ENCODE measurements at places on chromosomes 7 and 10. TPM values are rescaled to one million over a fixed set of nuclear protein-coding genes. Genes with fewer than 3 reads are reported as not detected.

- DNase-seq, result no peak
Observed at GRCh38 chr7:140161047-140161446, 15.7 kb downstream of the KDM7A start.

Gene TMEM254
- total RNA-seq, result 23.6 TPM

DNA sequence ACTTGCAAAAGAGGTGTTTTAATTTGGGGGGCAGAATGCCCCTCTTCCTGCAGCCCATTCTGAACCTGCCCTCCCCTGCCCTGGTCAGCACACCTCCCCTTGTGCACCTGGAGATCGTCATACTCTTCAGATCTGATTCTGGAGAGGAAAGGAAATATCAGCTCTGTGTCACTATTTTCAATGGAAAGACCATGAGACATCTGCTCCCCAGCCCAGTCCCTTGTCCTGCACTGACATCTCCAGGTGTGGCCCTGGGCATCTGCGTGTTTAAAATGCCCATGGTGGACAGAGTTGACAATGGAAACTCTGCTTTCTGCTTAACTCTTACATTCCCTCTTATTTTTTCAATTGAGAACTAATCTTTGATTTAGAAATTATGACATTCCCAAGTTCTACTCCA is 41.6 kb upstream of the RASGEF1A start:
- no peak for DNase-seq

DNA sequence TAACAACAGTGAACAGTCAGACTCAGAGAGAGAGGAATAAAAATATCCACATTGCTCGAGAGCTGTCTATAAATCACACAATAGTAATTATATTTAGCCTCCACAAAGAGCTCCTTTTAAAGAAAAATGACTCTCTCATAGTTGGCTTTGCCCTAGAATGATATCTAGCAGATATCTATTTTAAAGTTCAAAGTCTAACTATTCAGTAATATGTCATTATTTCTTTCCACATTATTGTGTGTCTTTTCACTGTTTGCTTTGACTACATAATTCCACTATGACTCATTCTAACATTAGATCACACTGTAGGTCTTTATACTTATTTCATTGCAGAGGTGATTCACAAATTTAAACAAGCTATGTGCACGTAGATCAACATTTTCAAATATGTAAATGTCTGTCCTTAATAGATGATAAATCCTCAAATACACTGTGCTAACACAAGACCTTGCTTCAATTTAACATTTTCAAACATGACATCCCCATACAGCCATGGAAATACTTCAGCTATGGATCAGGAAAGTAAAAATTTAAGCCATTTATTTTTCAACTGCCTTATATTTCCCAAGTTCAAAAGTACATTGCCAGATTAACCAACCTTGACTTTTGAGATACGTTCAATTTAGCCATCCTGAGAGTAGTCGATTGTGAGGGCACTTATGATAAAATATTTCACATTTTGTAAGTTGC is 99.9 kb upstream of the AKR1E2 start:
- peak; percentile 28 for DNase-seq

Gene CDK1
- total RNA-seq, result 40.3 TPM

Gene TMEM213
- total RNA-seq, result not detected

DNA sequence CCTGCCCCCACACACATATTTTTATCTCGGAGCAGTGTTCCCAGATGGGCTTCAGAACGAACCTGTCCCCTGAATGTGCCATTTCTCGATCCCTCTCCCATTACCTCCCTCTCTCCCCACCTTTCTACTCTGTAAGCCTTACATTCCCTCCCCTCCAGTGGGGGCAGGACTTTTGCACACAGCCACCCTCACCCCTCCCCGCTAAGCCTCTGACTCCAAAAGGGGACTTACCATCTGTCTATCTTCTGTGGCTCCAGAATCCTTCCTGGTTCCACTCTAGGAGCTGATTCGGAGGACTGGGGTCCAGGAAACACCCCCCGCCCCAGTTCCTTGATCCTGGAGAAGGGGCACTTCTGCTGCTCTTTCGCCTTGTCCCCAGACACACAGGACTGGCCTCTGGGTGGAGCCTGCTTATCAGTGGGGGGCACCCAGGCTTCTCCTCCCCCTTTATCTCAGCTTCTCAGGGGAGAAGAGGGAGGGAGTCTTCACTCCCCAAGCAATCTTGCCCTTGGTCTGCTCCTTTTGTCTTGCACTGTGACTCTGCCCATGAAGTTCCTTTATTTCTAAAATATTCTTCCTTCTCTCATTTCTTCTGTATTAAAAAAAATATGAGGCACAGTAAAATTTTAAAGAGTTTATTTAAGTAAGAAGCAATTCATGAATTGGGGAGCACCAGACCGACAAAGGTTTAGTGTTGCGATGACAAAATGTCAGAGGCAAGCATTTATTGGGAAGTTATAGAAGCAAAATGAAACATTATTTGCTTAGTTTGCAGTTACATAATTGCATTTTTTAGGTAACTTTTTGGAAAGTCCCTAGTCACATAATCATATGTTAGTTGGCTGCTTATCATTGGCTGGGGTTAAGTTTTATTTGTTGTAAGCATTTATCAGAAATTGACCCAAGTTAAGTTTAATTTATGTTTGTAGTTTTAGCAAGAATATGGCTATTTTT is at the start of gene KEL:
TSS of gene KEL (minus strand) at position 391 of the 954 bp plus-strand sequence. CDS start at position 234, 157 bp downstream.
- no peak for DNase-seq

DNA sequence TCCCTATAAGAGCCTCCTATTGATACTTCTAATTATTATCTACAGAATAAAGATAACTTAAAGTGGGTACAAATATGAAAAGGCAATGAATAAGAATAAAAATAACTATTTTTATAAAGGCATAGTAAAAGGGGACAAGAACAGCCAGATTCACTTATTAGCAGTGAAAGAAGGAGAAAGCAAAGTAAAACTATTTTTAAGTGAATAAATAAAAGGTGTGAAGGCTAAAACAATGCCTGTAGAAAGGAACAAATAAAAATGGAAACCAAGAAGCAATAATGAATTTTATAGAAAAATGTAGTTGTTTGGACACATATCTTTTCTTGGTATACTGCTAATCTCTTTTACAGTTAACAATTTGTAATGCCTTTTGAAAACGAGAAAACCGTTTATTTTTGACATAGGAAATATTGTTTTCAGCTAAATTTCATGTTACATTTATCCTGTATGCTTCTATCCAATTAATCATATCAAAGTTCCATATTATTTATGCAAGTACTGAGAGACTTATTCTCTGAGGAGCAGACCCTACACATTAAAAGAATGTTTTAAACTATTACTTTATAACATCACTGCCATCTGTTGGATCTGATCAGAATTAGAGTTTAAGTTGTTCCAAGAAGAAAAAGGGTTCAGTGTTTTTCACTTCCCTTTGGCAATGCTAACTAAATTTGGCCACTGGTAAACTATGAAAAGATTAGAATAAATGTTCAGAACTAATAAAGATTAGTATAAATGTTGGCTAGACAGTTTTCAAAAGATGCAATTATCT is 59.1 kb downstream of the ARMC3 start:
- DNase-seq, result no peak

DNA sequence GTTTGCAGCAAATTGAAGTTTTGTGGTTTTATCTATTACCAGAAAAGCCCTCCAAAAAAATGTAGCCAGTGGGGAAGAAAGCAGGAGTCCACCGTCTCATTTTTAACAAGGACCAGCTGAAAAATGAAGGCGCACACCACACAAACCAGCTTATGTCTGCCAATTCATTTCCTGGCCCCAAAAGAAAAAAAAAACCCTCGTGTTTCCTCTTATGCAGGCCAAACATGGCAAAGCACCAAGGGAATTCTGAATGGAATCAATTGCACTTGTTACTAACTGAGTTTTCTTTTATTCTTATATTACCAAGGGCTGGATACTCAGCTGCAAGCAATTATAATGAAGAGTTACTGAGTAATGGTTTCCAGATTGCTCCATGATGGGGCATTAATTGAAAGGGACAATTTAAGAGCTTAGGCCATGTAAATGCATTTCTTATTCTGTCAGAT is 428.3 kb upstream of the NPVF start:
- DNase-seq, result peak; percentile 87

GRCh38 chr7:44976040-44976745 is 2.6 kb downstream of the MYO1G start:
- no peak for DNase-seq

Gene LEP
- total RNA-seq, result 0.59 TPM

- peak; percentile 21 for DNase-seq
Observed at GRCh38 chr10:107653832-107654287, 489.4 kb upstream of the SORCS1 start.

- no peak for DNase-seq
Observed at GRCh38 chr10:124092250-124092859, 1.0 kb downstream of the CHST15 start.

- DNase-seq, result no peak
Observed at GRCh38 chr10:964321-964987, 23.8 kb upstream of the GTPBP4 start.

DNA sequence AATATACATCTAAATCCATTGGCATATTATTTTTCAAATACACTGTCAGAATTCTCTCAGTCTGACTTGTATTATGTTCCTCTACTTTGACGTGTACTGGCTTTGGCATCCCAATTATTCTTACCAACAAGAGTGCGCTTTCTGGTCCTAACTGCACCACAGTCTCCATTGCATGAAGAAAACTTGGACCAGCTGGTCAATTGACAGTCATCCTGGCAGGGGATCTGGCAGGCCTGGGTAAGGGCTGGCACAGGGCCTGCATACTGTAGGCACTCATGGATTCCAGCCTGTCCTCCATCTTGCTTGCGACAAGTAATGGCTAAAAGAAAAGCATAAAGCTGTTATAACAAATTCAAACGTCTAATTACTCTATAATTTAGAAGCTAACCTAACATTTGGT is 384.9 kb downstream of the THSD7A start:
- DNase-seq, result no peak

- DNase-seq, result no peak
Observed at GRCh38 chr10:128900456-128900855, 566.6 kb upstream of the MGMT start.

GRCh38 chr10:102644066-102644645 is at the start of gene TRIM8:
Gene TRIM8 (plus strand): TSS chr10:102644479. CDS start chr10:102644618, 139 bp downstream.
- no peak for DNase-seq

DNA sequence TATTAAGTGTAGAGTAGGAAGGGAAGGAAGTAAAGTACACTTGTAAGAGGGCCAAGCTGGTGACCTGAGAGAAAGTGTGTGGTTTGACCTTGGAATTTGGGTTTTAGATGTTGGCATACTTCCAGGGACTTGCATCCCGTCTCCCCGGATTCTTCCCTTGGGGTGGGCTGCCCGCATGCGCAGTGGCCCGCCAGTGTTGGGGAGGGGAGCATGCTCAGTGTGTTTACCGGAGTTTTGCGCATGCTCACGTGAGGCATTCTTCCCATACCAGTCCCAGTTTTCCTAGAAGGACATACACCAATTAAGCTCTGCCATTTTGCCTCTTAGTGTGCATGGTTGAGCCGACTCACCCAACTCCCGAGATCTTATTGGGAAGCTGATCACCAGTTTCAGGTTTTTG is 9.4 kb downstream of the PDSS1 start:
- DNase-seq, result no peak

DNA sequence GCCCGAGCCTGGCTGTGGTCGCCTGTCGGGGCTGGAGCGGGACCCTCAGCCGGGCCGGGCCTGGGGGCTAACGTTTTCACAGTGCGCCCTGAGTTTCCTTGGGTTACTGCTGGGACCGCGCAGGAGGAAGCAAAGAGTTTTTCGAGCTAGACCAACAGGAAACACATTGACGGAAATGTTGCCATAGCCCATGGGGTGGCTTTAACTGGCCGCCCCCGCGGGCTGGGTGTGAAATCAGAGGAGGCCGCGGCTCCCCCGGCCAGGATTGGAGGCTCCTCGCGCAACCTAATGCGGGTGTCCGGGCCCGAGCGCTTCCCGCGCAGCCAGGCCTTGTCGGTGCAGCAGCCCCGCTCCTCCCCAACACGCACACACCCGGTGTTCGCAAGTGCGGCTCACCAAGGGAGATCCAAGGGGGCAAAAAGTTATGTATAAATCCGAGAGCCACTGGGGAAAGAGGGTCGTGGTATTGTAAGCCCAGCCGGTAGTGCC is 1.9 kb downstream of the HHEX start:
- DNase-seq, result no peak

Gene GSTK1
- 64.1 TPM for total RNA-seq

Gene GRM3
- total RNA-seq, result 0.20 TPM

DNA sequence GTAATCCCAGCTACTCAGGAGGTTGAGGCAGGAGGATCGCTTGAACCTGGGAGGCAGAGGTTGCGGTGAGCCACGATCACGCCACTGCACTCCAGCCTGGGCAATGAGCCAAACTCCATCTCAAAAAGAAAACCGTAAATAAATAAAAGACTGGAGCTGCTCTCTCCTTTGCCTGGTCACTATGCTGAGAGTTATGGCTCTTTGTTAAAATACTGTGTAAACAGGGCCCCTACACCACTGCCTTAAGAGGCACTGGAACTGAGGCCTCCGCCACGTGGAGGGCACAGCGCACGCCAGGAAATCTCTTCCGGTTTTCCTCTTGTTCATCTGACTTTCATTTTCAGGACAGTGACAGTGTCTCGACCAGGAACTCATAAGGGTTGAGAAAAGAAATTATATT is 123.3 kb downstream of the PAXIP1 start:
- no peak for DNase-seq

- DNase-seq, result no peak
Observed at GRCh38 chr10:119267384-119267783, 60.0 kb downstream of the GRK5 start.

DNA sequence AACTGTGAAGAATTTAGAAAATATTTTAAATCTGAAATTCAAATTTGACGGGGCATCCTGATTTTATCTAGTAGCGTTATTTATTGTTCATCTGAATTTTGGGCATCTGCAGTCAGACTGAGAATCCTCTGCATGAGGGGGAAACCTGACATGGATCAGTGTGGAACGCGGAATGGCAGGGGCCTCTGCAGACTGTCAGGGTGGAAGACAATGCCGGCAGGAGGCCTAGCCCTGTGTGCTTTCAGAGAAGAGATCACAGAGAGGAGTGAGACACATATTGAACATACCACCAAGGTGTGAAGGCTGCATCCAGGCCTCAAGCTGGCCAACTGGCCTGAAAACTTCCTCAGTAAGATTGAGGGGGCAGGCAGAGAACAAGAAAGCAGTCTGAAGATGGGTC is 921.1 kb upstream of the GHITM start:
- no peak for DNase-seq

Gene CLDN15
- 3.6 TPM for total RNA-seq
